ENCODE measurements at places on chromosomes 13 and 19.

GRCh38 chr19:38647966-38648768 lies 718 bp downstream of the ACTN4 start:
- no peak for DNase-seq

- DNase-seq = no peak
Observed at GRCh38 chr19:28710278-28710677, 502.7 kb downstream of the UQCRFS1 start.

GRCh38 chr13:114025714-114026431 lies 52.0 kb upstream of the C13orf46 start:
- no peak for DNase-seq

GRCh38 chr13:98456413-98456845 lies 120.5 kb downstream of the STK24 start:
- DNase-seq = no peak

- DNase-seq = no peak
Observed at GRCh38 chr19:13937479-13938300, 527 bp downstream of the PODNL1 start.

GRCh38 chr13:108702171-108702570 lies 72.8 kb downstream of the MYO16 start:
- DNase-seq = no peak

- DNase-seq = no peak
Observed at GRCh38 chr19:48113190-48113917, 2.7 kb upstream of the PLA2G4C start.

GRCh38 chr19:1248786-1249297 lies 459 bp downstream of the MIDN start:
- peak; percentile 70 for DNase-seq

DNA sequence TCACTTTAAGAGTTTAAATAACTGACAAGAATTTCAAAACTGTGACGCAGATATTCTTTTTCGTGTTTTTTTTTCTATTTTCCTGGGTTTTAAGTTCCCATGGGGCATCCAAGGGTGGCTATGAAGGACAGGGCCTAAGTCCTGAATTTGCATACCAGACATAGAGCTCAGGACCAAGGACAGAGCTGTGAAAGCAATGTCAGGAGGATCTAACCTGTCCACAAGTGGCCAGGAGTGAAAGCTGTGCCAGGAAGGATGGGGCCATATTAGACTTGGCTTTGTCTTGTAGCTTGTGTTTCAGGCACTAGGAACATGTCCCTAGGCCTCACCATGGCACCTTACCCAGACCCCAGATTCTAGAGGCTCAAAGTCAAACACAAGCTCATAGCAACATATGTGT lies 289.4 kb upstream of the MIR17HG start:
- DNase-seq = no peak

GRCh38 chr13:97165502-97166425 lies 56.4 kb upstream of the MBNL2 start:
- no peak for DNase-seq

- no peak for DNase-seq
Observed at GRCh38 chr13:112715210-112715609, 25.4 kb downstream of the ATP11A start.

GRCh38 chr19:58511353-58512208 lies at the start of gene SLC27A5:
Gene SLC27A5 (minus strand): TSS chr19:58511992. CDS start chr19:58511955, 37 bp downstream.
- no peak for DNase-seq

- no peak for DNase-seq
Observed at GRCh38 chr13:110944121-110944967, 29.5 kb upstream of the ANKRD10 start.

DNA sequence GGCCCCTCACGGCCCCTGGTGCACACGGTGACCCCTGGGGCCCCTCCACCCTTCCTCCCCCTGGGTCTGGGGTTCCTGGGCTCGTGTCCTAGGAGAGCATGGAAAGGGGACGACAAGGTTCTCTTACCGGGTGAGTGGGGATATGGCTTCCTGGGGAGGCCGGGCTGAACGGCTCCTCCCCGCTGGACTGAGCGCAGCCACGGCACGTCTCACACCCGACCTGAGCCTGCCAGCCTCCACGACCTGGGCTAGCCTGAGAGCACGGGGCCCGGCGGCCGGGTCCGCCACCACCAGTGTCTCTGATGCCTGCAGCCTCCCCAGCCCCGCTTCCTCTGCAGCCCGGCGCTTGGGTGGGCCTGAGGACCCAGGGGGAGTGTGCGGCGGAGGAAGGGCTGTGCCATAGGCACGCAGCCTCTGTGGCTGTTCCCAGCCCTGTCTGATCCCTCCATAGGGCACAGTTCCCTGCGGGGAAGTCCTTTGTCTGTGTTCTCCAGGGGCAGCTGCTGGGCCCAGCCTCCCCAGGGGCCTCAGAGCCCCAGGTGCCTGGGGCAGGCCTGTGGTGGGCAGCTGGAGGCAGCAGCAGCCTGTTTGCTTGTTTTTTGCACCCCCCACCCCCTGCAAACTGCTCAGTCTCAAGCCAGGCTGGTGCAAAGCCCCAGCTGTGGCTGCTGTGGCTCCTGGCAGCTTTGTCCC lies 15.0 kb downstream of the PLIN4 start:
- DNase-seq = no peak

GRCh38 chr19:14507704-14508542 lies 10.3 kb downstream of the DNAJB1 start:
- DNase-seq = no peak

- DNase-seq = no peak
Observed at GRCh38 chr19:42501733-42502132, 26.5 kb downstream of the CEACAM1 start.

DNA sequence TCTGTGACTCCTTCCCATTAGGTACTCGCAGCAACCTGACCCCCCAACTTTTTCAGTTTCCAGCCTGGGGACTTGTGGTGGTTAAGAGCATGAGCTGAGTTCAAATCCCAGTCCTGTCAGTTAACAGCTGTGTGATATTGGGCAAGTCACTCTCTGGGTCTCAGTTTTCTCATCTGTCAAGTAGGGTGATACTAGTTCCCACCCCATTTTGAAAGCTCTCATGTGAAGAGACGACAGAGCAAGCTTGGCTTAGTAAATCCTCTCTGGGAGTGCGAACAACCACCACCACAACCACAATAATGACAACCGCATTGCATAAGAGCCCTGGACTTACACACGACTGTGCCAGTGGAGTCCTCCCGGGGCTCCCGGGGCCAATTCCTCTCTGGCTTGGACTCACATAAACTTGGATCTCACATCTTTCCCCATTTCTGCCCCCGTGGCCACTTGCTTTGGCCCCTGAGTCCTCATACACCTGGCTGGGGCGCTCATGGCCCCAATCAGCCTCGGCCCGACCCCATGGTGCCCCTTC lies 454 bp downstream of the BLVRB start:
- no peak for DNase-seq

All from stimulated activated CD8-positive, alpha-beta memory T cell treated with anti-CD3 and anti-CD28 coated beads, Interleukin-15, amount 100 ng/mL, for 24 hours (primary cell).